ENCODE measurements at places on chromosomes 4 and X. TPM values are rescaled to one million over a fixed set of nuclear protein-coding genes. Genes with fewer than 3 reads are reported as not detected.

- no peak for DNase-seq
These were observed 165.6 kb upstream of the GLRA2 start for GRCh38 chrX:14363728-14364127.

GRCh38 chrX:12984603-12985319 is 9.9 kb downstream of the TMSB4X start:
- DNase-seq: no peak

DNA sequence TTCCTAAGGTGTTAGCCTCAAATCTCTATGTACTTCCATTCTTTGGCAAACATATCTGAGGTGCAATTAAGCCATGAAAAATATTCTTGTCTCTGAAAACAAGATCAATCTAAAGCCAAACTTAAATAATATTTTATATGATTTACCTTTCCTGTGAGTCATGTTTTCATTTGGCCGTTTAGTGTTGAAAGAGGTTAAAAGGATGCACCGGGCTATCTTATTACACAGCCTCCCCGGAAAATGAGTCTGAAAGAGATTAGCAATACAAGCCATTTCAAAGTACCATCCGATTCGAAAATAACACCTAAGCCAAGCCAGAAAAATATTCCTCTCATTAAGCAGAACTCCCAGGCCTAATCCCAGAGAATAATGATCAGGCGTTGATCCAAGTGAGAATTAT is 161.5 kb upstream of the EPHA5 start:
- DNase-seq: no peak

GRCh38 chr4:71827826-71828225 is 43.9 kb upstream of the GC start:
- DNase-seq: no peak

- DNase-seq: no peak
These were observed 8.3 kb upstream of the MAP7D3 start for GRCh38 chrX:136259543-136259942.

DNA sequence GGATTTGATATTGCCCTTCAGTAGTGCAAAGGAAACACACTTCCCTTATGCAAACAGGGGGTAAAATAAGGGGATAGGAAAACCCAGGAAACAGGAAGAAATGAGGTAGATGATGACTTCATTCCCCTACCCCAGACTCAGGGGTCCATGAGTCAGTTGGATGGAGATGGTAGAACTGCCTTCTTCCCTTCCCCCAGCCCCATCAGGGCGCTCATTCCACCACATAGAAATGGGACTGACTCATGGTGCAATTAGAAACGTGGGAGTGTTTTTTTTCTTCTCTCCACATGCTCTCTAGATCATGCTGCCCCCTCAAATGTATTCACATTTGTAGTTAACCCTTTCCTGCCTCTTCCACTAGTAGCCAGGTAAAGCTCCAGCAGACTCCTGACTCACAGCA is 23.1 kb upstream of the ARMCX2 start:
- no peak for DNase-seq

DNA sequence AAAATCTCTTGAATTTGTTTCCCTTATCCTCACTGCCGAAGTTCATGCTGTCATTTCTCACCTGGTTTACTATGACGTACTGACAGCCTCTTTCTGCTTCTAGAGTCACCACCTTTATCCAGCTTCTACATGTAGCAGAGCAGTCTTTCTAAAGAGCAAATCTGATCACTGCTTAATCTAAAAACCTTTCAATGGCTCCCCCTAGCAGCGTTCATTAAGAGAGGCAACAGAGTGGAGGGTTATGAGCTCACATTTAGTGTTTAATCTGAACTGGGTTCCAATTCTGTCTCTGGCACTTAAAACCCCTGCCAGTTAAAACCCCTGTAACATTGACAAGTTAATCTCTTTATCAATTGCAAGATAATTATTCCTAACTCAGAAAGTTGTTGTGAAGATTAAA is 4.4 kb downstream of the RBPJ start:
- no peak for DNase-seq

DNA sequence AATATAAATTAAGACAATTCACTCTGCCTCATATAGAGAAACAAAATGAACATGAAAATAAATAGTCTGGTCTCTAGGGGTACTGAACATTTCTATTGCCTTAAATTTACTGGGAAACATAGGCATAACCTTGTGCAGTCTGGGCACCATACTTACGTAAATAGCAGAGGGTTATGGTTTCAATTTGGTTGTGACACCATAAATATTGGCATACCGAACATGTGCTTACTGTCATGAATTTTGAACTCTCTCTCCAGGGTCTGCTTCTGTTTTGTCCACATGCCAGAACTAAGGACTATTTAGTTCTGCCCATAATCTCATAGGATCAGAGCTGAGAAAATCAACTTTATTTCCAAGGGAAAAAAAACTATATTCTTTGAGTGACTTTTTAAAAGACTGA is 17.6 kb downstream of the PDGFC start:
- no peak for DNase-seq

DNA sequence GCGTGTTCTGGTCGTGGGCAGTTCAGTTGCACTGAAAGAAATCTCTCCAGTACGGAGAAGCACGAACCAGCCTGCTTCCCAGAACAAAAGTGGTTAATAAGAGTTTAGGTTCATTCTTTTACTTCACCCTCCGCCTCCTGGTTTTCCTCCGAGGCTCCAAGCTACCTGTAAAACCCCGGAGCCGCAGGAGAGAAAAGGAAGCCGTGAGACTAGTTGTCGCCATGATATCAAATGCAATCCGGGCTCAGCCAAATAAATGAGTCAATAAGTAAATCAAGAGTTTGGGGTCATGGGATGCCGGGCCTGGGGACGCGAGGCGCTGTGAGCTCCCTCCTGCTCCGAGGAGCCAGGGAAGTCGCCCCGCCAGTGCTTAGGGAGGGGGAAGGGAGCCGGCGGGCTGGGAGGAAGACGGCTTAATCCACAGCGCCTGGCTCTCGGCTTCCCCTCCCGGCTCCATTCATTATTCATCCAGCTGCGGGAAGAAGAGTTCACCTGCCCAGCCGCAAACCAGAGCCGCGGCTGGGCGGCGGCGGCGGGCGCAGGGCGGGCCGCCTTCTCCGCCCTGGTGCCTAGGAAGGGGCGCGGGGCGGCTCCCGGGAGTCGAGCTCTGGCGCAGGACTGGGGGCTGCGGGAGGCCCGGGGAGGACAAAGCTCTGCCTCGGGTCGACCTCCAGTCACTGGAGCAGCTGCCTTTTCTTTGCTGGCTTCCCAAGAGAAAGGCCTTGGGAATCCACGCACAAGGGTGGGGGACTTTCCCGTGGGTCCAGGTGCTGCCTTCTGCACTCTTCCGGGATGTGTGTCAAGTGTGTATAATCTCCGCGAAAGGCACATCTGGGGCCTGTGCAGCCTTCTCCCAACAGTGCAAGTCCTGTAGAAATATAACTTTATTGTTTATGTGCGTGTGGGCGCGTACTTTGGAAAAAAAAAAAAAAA is 1.7 kb downstream of the FRAS1 start:
- no peak for DNase-seq

Gene FGF13
- total RNA-seq: 14.6 TPM

DNA sequence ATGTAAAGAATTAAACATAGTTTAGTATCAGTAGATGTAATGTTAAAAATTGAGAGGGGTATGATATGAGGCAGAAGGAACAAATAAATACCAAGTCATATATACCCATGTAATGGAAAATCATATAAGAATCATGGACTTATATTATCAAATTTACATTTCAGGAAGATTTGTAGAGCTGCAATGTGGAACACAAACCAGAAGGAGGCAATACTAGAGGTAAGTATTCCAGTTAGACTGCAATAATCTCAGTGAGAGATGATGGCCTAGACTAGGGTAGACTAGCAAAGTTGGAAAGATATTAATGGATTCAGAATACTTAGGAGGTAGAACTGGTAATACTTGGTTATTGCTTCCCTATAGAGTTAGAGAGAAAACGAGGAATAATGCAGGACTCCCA is 603.0 kb upstream of the KLHL4 start:
- no peak for DNase-seq

- DNase-seq: no peak
These were observed 169.2 kb downstream of the GRIA2 start for GRCh38 chr4:157389741-157390140.

DNA sequence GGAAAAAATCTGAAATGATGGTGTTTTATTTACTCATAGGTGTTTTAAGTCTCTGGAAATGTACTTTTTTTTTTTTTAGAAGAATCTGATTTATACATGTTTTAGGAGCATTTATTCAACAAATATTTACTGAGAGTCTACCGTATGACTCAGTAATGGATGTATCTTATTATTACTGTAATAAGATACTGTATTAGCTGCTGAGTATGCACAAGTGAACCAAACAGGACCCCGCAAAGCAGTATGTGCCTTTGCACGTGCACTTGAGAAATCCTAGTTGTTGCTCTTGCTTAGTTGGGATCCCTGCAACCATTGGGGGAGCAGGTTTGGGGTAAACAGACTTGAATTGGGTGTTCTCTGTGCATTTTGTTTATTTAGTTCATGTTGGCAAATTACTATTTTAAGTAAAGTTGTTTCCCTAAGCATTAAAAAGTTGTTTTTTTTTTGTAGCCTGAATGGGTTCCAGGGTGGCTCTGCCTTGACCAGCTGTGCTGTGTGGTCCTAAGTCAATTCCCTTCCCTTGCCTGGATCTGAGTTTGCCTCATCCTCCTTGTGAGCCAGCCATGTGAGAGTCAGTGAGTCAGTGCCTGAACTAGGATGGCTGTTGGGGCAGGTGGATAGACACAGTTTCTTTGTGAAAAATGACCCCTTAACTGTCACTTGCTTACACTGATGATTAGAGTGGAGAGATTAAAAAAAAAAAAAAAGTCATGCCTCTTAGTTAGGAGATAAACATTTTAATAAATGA is 27.7 kb downstream of the DCUN1D4 start:
- DNase-seq: no peak

- DNase-seq: no peak
These were observed at the start of gene STOX2 for GRCh38 chr4:183905081-183905592. TSS of gene STOX2 (plus strand) at chr4:183905307. CDS start at chr4:183906791, 1,484 bp downstream.

GRCh38 chrX:69079268-69079667 is 86.0 kb downstream of the PJA1 start:
- no peak for DNase-seq

Gene DCX
- not detected for total RNA-seq

- DNase-seq: no peak
These were observed 1492.7 kb upstream of the IGFBP7 start for GRCh38 chr4:58602731-58603359.

DNA sequence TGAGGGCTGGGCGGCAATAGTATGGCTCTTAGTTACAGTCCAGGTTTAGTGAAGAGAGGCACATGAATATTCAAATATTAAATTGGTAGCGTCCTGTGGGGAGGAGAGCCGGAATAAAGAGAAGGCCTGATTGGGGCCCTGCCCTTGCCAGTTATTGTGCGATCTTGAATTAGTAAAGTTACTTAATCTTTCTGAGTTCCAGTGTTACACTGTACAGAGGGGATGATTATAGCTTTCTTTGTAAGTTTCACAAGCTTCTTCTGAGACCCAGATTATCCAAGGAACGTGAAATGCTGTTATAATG is 1.2 kb downstream of the METAP1 start:
- no peak for DNase-seq

DNA sequence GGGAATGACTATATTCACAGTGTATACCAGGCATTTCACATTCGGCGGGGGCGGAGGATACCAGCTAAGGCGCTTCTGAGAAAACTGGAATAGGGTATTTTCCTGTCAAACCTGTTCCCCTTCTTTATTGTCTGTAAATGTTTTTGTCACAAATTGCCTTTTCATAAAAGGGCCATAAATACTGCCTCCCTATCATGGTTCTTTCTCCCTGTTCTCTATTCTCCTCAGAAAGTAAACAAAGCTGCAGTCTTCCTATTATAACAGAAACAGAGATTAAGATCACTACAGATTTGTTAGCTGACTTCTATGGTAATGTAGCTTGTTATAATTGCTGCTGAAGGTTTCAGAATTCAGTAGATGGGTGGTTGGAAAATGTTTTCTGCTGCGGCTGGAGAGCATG is 32.2 kb downstream of the MID2 start:
- DNase-seq: no peak

DNA sequence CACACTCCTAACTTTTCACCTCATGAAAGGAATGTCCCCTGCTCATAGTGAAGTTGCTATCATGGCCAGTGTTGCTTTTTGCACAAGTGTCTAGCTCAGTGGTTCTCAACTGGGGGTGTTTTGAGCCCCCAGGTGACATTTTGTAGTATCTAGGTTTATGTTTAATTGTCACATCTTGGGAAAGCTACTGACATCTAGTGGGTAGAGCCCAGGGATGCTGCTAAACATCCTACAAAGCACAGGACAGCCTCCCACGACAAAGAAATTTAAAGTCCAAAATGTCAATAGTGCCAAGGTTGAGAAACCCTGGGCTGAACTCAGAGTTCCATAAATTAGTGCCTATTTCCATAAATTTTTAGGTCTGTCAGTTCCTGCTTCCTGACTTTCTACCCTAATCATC is 70.7 kb upstream of the HCCS start:
- no peak for DNase-seq

GRCh38 chr4:114192854-114193253 is 213.4 kb upstream of the ARSJ start:
- no peak for DNase-seq

- DNase-seq: no peak
These were observed 84.6 kb downstream of the TSPAN5 start for GRCh38 chr4:98573791-98574190.

Gene MAGEE1
- total RNA-seq: 0.48 TPM

- no peak for DNase-seq
These were observed 89.5 kb upstream of the VEGFC start for GRCh38 chr4:176882206-176882605.

- DNase-seq: no peak
These were observed 6.0 kb downstream of the P2RY4 start for GRCh38 chrX:70254063-70254400.

DNA sequence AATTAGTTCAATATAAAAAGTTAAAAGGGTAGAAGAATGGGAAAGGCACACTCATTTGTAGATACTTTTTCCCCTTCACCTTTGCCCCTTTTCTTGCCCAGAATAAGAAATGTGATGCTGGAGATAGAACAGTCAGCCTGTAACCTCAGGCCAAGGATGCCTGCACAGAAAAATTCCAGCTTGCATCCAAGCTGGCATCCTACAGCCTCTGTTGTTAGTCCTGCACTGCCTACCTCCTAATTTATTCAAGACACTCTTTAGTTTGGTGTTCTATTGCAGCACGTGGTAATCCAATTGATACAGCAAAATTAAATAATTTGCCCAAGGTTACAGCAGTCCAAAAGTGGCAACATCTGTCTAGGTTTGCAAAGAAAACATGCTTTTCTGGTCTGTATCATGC is 9.7 kb upstream of the USO1 start:
- DNase-seq: no peak

Gene TTC29
- not detected for total RNA-seq

Gene HGFAC
- total RNA-seq: not detected

DNA sequence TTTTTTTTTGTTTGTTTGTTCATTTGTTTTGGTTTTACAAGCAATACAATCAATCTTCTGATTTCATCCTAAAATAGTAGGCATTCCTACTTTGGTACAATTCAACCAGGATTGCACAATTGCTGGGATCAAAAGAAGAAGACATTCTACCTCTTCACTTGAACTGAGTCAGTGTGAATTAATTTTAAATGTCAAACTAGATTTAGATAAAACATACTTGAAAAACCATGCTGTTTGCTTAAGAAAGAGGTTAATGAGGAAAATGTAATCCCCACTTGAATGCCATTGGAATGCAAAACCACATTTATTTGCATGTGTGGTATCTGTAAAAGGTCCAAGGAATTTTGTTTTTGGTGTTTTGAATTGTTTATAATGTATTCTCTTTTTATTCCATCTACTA is 40.5 kb downstream of the HAND2 start:
- DNase-seq: no peak

Gene DMRTC1
- total RNA-seq: not detected

Gene SYN1
- total RNA-seq: not detected
